Stimulated activated CD8-positive, alpha-beta memory T cell treated with anti-CD3 and anti-CD28 coated beads, Interleukin-4, amount 100 ng/mL, for 1 hour (primary cell): ENCODE measurements at places on chromosomes 6 and 20.

DNA sequence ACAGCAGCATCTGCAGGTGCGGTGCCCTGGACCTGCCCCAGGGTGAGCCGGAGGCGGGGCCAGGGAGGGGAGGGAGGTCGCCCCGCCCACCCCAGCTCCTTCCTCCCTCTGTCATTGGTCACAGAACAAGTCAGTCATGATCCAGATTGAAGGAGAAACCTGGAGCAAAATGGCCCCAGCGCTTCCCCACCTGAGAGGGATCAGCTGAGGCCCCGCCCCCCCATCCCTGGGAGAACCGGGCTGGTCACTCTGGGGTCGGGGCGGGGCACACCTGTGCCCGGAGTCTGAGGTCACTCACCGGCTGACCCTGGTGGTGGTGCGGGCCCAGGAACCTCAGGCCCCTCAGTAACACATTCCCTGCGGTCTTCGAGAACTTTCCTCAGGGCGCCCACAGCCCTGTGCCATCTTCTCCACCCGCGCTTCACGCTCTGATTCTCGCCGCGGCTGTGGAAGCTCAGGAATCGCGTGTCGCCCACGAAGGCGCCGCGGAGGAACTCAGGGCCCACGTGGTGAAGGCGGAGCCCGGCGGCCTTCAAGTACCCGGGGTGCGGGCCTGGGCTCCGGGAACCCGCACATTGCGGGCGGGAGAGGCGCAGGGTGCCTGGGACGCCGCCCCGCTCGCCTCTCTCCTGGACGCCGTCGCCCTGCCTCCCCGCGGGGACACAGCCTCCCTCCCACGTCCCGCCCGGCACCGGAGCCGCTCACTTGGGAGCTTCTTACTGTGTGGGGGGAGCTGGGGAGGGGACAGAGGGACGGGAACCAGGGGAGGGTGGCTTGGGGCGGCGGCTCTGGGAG is 36.4 kb upstream of the HLA-C start:
- DNase-seq = peak; percentile 35

- DNase-seq = no peak
Observed at GRCh38 chr20:34222208-34222607, 19.0 kb upstream of the ASIP start.

GRCh38 chr20:61936701-61937131 is 129.0 kb downstream of the TAF4 start:
- DNase-seq = no peak

DNA sequence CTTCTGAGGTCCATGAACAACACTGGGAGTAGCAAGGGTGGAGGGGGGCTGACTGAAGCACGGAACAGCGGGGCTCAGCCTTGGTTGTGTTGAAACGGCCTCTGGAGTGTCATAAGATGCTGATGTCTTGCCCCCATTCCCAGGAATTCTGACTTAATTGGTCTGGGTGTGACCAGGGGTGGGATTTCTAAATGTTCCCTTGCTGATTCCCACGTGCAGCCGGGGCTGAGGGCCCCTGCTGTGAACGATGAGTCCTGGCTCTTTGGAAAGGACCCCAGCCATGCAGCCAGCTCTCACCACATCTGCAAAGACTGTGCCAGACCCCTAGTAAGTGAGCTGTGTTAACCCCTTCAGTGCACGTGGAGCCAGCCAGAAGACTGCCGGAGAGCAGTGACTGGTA is 28.6 kb upstream of the FAM50B start:
- DNase-seq = no peak

GRCh38 chr6:125192610-125192930 is 39.0 kb downstream of the TPD52L1 start:
- no peak for DNase-seq

GRCh38 chr20:31670371-31671228 is 32.9 kb downstream of the COX4I2 start:
- no peak for DNase-seq

DNA sequence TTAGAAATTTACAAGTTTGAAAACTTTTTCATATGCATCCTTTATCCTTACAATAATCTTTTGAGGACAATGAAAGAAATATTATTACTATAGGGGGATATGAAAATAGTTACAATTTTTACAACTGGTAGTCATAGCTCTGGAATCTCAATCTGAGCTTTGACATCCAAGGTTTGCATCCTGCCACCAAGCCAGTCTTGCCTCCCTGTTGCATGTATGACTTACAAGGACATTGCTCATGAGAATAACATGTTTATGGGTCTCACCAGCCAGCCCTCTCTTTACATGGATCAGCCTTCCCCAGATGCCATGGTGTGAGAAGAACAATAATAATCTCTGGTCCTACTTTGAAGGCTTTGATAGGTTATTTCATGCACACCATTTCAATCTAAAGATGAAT is 67.5 kb downstream of the THEMIS start:
- DNase-seq = no peak

- DNase-seq = no peak
Observed at GRCh38 chr6:168133687-168134559, 54.9 kb upstream of the FRMD1 start.

GRCh38 chr6:3522561-3523260 is 65.9 kb upstream of the SLC22A23 start:
- no peak for DNase-seq

- DNase-seq = no peak
Observed at GRCh38 chr6:138541823-138542481, 42.7 kb upstream of the NHSL1 start.

DNA sequence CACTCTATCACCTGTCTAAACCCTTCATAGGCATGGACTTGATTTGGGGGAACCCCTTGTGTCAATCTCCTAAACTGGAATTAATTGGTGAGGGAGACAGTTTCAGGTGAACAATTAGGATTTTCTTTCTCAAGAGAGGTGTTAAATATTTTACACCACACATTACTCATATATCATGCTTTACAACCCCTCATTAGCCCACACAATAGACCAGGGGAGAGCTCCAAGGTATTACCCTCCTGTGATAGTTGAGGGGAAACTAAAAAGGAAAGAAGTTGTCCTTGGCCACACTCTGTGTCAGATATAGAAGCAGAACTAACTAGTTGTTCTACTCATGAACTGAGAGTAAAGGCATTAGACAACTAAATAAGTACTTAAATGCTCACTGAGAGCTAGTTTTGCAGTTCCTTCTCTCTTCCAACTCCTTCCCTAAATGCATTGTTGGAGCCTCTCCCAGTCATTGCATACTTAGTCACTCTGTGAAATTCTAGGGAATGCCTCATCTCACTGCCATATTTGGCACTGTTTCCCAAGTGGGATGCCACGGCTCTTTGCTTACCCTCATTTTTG is 183.7 kb upstream of the CEP162 start:
- DNase-seq = no peak

GRCh38 chr6:7765575-7766325 is 39.9 kb downstream of the BMP6 start:
- DNase-seq = no peak

- DNase-seq = no peak
Observed at GRCh38 chr6:142697922-142698321, 247.1 kb downstream of the HIVEP2 start.

- no peak for DNase-seq
Observed at GRCh38 chr20:63409066-63409833, 48.1 kb upstream of the CHRNA4 start.

DNA sequence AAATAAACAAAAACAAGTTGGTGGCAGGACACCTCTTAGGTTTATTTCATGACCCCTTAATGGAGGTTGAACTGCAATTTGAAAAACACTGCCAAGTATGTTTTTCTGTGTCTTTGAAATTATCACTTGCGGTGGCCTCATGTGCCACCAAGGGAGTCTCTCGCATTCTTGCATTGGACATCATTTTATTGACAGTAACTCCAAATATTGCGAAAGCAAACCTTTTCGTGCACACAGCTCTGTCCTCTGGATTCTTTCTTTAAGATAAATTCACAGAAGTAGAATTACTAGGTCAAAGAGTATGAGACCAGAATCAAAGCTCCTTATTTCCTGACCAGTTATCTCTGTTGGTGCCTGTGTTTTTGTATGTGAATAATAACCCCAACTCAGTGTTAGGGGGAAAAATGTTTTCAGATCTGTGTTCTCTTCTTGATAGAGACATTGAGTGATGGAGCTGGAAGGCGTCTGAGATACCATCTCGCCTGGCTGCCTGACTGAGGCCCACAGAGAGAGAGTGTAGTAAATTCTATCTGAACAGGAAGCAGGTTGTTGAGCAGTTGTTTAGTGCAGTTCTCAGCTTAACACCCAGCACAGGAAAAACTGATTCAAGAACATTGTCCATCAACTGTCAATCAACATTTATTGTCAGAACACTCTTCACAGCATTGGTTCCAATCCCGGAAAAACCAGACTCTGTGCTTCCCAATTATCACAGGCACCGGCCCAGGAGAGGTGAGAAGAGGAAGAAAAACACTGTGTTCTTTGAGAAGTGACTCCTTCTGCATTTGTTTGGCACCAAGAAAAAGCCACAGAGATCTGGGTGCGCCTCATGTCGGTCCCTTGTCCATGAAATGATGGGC is 2.2 kb upstream of the CCDC167 start:
- DNase-seq = no peak

GRCh38 chr6:108163644-108164542 is 1.9 kb upstream of the NR2E1 start:
- no peak for DNase-seq

DNA sequence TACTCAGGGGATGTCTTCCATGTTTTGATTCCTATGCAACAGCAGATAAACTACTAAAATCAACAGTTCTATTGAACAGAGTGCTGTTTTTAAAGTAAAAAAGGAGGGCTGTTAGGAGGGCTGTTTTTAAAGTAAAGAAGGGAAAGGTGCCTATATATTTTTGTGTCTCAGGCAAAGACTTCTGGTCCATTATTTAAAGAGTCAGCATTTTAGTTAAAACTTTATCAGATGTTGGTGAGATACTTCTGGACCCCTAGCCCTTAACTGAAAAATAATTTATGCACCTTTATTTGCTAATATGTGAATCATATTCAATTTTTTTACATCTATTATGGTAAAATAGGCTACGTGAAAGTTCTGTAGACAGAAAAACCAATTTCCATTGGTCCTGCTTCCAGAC is 144.8 kb downstream of the MOXD1 start:
- DNase-seq = no peak

- no peak for DNase-seq
Observed at GRCh38 chr6:131486608-131487007, 86.4 kb upstream of the ARG1 start.

GRCh38 chr6:143221698-143222097 is 161.0 kb downstream of the AIG1 start:
- no peak for DNase-seq
